ENCODE measurements at places on chromosomes 5 and 9.

DNA sequence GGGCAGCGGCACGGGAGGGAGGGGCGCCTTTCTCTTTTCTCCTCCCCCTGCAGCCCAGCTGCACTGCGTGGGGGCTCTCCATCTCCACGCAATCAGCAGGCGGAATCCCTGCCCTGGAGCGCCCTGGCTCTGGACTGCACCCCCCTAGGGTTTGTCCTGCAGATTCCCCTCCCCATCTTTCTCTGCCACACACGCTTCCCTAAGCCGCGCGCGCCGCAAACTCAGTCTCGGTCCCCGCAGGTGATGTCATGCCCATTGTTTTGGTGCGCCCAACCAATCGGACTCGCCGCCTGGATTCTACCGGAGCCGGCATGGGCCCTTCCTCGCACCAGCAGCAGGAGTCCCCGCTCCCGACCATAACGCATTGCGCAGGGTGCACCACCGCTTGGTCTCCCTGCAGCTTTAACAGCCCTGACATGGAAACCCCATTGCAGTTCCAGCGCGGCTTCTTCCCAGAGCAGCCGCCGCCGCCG lies at the start of gene KCNN2:
TSS of gene KCNN2 (plus strand) at position 347 of the 473 bp plus-strand sequence. CDS start at position 417, 70 bp downstream.
- peak; percentile 37 for DNase-seq

DNA sequence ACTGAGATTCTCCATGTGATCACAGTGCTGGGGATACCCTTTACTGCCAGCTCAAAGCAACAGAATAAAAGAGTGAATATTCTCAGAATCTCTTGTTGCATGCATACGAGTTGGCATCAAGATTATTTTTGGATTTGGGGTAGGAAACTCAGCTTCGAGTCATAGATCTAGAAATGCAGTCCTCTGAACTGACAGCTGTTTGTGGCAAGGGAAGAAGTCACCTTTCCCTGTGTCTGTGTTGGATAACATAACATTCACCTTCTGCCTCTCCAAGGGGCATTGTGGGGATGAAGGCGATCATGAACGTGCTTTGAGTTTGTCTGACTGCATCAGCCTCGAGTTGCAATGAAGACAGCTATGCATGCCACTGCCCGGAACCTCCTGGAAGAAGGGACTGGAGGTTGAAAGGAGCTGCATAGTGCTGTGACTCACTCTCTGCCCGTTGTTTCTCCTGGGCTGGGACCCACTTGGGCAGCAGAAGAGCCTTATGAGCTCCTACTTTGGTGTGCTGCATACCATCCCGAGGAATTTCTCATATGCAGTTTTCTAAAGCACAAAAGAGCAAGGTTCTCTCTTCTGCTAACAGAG lies 231.7 kb downstream of the ARHGAP26 start:
- DNase-seq: no peak

DNA sequence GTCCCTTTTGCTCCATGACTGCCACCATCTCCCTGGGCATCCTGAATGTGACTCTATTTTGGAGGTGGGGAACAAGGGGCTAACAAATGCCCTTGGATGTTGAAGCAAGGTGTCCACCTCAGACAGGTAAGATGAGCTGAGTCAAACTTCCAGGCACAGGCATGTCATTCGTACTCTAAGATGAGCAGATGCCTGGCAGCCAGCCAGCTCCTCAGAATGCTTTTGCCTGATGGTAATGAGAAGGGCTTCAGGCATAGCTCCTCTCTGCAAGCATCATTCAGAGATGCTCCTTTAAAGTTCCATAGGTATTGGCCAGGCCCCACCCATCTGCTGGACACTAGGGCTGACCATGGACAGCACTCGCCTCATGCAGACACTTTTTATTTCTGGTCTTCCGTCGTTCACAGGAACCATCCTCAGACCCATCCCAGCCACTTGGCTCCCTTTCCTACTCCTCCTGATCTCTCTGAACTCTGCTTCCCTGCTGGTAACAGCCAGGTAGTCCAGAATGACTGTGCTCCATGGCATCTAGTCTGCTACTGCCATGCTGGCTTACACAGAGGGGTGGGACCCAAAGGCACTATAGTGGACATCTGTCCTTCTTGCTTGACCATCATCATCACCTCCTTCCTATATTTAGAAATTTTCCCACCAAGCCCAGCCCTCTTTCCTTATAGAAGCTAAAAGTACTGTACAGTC lies 118.8 kb downstream of the GLIS3 start:
- no peak for DNase-seq

DNA sequence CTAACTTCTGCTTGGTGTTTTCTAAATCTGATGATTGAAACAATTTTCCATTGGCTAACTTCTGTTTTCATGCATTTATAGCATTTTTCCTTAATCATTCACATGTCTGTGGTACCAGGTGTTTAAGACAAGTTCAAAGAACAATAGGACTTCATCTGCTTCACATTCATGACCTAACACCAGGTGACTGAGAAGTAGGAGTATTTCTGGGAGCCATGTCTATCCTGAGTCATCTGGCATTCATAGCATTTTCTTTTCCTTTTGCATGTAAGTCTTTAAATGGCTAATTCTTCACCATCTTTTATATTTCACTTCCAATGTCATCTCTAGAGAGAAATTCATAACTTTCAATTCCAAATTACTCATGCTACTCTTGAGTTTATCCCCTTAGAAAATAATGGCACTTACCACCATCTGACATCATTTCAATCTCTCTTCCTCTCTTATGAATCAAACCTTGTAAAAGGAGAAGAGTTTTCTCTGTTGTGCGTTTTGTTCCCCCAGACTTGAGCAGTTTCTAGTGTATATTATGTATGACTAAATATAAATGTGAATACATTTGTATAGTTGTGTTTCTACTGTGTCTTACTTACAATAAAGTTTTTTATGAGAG lies 1196.1 kb upstream of the CDH9 start:
- DNase-seq: no peak

GRCh38 chr9:105293408-105293807 lies 49.0 kb downstream of the SLC44A1 start:
- DNase-seq: no peak

DNA sequence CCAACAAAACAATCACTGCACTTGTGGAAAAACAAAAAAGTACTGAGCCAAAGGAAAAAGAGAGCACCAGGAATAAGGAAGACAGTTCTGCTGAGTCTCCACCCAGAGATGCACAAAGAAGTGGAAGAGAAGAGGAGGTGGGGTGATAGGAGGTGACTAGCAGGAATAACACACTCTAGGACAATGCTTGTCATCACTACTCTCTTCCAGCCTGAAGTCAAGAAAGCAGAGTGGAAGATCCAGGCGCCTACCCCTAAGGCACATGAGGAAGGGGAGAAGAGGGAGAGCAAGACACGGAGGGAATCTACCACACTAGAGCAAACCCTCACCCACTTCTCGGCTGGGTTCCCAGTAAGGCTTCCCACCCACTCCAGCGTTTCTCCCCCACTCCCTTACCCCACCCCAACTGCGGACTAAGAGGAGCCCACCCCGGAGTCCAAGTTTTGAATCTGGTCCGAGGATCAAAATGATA lies 1.7 kb downstream of the SLIT3 start:
- no peak for DNase-seq

GRCh38 chr9:115945009-115945431 lies 208.6 kb upstream of the PAPPA start:
- DNase-seq: no peak

GRCh38 chr9:87022178-87022577 lies 74.9 kb upstream of the GAS1 start:
- DNase-seq: no peak

GRCh38 chr5:6701491-6701890 lies 11.7 kb upstream of the TENT4A start:
- DNase-seq: no peak

GRCh38 chr9:23088932-23089364 lies 642.3 kb downstream of the DMRTA1 start:
- DNase-seq: no peak

All from fibroblast of skin of left biceps (primary cell).